ENCODE measurements at places on chromosomes 7 and 10. TPM values are rescaled to one million over a fixed set of nuclear protein-coding genes. Genes with fewer than 3 reads are reported as not detected.

DNA sequence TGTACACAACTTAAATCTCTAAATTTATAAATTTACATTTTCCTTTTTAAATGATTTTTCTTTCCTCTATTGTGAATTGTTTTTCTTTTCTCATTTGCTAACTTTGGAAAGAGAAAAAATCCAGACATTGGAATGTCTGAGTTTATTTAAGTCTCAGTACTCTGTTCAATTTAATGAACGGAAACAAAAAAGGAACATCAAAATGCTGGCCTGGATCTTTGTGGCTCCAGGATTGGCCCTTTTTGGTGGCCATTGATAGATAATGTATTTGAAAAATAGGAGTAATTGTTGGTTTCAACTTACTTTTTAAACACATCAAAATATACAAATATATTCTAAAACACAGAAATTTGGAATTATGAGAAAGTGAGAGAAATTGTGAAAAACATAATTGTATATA is 336.0 kb downstream of the SUGCT start:
- no peak for DNase-seq

GRCh38 chr7:130481898-130482297 is 10.0 kb upstream of the MEST start:
- no peak for DNase-seq

GRCh38 chr7:118845791-118846190 is 621.3 kb downstream of the ANKRD7 start:
- no peak for DNase-seq

Gene TET1
- 4.0 TPM for total RNA-seq

Gene GDF10
- total RNA-seq = under 0.01 TPM

- peak; percentile 97 for DNase-seq
Measured at GRCh38 chr7:44383566-44383965, 58.2 kb upstream of the CAMK2B start.

DNA sequence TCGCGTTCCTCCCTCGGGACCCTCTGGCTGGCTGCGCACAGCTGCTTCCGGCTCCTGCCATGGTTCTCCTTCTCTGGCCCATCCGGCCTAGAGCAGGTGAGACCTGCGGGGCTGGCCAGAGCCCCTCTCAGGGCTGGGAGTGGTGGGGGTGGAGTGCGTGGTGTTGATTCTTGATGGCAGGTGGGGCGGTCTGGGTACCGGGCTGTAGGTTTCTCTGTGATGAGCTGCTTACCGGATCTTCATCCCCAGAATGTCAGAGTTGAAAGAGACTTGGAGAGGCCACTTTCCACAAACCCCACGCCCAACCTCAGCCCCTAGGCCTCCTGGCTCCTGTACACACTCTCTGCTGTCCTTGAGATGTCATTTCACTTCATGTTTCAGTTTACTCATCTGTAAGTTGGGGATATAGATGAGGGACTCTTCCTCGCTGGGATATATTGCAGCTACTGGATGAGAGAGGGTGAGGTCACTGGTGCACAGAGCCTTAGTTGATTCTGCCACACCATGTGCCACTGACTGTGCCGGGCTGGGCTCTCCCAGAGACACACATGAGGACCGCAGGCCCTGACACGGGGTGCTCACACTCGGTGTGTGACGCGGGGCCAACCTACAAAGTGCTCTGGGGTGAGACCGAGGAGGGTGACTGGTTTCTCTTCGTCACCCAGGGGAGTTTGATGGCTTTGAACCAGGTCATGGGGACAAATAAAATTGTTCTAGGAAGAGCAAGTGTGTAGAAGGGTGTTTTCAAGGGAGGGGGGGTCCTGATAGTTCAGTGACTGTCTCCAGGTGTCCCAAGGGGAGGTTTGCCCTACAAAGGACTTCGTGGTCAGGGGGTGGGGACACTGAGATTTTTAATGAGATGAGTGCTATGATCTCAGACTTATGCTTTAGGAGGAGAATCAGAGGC is 29.5 kb downstream of the ZNF775 start:
- DNase-seq = peak; percentile 69

DNA sequence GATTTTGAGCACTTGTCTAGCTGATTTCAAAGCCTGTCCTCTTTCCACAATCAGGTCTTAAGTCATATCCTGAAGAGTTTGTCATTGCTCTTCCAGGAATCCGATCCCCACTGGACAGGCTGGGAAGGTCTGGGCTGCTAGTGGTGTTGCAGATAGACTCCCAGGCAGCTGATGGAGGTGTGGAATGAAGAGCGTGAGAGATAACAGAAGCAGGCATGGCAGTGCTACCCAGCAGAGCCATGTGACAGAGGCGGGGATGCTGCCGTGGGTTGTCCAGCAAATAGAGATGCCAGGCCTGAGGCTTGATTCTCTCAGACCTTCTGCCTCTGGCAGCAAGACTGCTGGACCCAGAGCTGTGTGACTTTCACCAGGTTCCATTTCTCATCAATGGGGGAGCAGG is 116.5 kb upstream of the EEPD1 start:
- no peak for DNase-seq

DNA sequence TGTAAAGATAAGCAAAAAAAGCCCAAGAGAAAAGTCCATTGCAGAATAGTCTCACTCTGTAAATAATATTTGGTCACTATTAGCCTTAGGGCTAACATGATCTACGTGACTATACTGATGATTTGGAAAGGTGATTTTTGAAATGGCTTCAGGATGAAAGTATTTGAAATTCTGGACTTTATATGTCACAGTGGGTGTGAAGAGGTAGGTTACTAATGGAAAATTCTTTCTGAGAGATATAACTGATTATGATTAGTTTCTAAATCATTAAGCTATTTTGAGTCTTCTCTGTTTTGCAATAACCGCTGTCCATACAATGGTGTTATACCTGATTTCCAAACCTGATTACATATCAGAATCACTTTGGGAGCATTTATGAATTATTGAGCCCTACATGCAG is 20.1 kb upstream of the HBP1 start:
- no peak for DNase-seq

Gene MYO1G
- 0.29 TPM for total RNA-seq

- DNase-seq = peak; percentile 82
Measured at GRCh38 chr7:94908323-94909178, 1.2 kb downstream of the PPP1R9A start.

DNA sequence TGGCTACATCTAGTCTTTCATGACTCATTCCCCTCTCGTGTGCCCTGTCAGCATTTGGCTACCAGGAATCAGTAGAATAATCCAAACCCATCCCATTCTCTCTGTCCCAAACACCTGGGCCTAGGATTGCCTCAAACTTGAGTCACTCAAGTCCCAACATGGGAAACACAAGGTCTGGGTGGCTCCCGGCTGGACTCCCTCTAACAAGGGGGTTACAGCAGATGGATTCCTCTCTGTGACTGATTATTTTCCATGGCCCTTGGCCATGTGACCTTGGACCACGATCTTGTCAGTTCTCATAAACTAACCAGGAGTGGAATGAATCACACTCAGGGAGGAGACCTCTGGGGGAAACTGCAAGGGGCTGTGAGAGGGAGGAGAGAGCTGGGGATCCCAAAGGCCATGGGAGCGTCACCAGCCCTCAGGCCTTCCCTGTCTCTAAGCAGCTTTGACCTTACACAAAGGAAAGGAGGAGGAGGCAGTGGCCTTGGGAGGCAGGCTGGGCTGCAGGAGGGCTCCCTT is 533.1 kb downstream of the KCNMA1 start:
- peak; percentile 95 for DNase-seq

DNA sequence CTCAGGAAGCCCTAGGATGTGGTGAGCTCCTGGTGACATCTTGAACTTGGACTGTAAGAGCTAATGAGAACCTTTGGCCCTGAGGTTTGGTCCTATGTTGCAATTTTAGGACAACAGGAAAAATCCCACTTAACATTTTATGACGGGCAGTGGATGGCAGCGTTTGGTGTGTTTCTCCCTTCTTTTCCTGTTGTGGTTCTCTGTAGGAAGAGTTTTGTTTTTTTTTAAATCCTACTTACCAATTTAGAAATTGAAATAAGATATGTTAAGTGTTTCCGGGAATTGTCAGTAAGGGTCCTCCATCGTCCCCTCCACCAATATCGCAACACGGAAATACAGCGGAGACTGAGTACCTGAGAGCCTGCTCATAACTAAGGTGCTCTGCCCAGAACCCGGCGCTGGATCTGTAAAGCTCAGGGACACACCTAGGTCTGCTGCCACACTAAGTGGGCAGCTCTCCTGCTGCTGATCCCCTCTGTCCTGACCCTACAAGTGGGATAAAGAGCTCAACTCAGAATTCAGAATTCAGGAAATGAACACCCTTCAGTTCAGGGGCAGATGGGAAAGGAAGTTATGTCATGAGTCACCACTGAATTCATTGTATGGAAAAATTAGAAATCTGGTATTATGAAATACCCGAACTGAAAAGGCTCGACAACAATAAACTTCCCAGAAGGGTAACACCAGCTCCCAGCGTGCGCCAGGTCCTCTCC is 9.1 kb upstream of the PROSER2 start:
- no peak for DNase-seq

DNA sequence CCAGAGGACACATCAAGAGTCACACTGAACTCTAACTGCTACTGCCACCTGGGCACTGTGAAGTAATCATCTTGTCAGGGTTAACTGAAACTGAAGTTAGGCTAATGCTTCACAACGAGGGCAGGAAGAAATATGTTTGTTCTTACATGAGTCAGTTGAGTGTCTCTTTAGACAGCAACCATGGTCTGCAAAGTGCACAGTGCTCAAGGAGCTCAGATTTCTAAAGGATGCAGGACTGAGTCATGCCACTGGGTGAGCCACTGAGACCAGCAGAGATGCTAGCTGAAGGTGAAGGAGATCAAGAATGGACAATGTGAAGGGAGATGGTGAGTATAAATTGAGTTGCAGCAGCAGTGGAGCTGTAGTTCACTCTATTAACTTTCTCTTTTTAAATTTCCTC is 76.0 kb upstream of the CTTNBP2 start:
- DNase-seq = no peak

Gene EPHB6
- total RNA-seq = 2.4 TPM

DNA sequence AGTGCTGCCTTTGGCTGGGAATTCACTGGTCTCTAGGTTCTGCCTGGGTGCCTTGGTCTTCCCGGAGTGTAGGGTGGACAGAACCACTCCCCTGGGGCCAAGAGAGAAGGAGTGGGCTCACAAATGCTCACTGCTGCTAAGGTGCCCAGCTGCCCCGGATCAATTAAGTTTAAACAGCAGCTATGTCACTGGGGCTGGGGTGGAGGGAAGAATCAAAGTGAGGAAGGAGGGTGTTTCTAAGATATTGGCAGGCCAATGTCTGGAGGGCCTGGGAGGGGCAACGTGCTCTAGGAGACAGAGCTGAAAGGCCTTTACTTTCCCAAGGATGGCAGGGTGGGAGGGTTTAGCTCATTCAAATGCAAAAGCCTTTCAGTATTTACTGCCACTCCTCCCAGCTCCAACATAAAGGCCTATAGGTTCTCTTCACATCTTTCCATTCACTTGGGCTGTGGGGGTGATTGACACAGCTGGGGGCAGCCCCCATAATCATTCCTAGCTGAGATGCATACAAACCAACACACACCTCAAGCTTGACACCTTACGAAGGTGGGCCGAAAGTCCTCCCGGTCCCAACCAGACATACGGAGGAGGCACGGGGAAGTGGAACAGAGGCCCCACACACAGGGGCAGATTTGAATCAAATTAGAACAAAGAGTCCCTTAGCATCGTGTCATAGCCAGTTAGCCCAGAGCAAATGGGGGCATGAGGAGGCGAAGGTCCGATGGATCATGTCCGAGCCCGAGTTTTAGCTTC is 108.0 kb upstream of the EFCAB10 start:
- DNase-seq = no peak

GRCh38 chr10:71042216-71042615 is 153.9 kb upstream of the PCBD1 start:
- DNase-seq = no peak

GRCh38 chr7:34091321-34091917 is 186.1 kb downstream of the BMPER start:
- DNase-seq = no peak

- DNase-seq = no peak
Measured at GRCh38 chr7:6917258-6917657, 91.2 kb upstream of the CCZ1B start.

- no peak for DNase-seq
Measured at GRCh38 chr7:157430721-157431120, 93.9 kb downstream of the DNAJB6 start.

DNA sequence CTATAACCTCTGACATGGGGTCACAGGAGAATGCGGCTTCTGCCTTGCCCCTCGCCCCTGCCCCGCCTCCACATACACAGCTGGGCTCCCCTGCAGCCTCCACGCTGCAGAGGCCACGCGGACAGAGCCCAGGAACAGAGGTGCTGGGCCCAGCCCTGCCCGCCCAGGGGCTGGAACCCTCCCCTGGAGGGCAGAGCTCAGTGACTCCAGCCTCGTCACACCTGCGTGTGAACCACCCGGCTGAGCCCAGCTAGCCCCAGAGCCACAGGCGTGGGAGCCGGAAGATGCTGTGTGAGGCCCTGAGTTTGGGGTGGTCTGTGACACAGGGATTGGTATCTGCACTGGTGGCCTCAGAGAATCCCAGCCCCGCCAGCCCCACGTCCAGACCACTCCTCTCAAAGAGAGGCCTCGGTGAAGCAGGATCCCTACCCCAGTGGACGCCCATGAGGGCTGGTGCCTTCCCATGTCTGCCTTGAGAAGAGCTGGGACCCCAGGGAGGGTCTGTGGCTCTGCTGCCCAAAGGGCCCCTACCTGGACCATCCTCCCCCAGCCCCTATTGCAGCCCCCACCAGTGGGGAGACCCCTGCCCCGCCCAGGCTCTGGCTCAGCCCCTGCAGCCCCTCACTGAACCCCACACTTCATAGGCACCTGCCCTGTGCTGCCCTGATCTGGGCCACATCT is 8.1 kb upstream of the ADAP1 start:
- peak; percentile 84 for DNase-seq

DNA sequence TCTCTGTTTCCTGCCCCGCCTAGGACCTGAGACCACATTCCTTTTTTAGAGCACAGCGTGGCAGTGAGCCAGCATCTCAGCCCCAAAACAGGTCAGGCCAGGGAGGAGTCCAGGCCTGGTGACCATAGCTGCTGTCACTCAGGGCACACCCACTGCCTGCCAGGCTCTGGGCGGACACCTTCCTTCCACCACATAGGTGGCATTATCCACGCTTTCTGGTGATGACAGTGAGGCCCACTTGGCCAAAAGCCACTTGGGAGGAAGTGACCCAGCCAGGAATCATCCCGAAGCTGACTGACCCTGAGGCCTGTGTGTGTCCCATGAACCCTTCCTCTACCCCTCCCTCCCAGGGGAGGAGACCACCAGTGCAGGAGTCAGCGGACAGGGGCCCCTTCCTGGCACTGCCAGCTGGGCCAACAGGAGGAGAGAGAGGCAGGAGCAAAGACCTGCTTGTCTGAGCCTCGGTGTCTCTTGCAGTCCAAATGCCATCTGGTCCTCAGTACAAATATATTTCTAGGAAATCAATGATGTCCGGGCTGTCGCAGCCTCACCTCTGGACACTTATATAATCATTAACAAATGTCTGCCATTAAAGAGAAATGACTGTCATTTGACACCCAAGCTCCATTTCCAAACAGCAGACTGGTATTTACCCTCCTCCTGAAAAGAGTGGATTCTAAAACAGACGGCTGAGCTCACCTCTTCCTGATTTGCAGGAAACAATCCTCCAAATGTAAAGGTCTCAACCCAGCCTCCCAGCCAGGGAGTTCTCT is 63.0 kb downstream of the ABRAXAS2 start:
- DNase-seq = peak; percentile 61

- peak; percentile 76 for DNase-seq
Measured at GRCh38 chr10:79430936-79431335, 14.5 kb downstream of the ZCCHC24 start.

- no peak for DNase-seq
Measured at GRCh38 chr7:585229-585711, 65.6 kb upstream of the PDGFA start.

All from osteoblast (primary cell).